Left lung (tissue), 14 donors: ENCODE measurements at places on chromosomes 16 and 17. TPM values are rescaled to one million over a fixed set of nuclear protein-coding genes. Genes with fewer than 3 reads are reported as not detected.

DNA sequence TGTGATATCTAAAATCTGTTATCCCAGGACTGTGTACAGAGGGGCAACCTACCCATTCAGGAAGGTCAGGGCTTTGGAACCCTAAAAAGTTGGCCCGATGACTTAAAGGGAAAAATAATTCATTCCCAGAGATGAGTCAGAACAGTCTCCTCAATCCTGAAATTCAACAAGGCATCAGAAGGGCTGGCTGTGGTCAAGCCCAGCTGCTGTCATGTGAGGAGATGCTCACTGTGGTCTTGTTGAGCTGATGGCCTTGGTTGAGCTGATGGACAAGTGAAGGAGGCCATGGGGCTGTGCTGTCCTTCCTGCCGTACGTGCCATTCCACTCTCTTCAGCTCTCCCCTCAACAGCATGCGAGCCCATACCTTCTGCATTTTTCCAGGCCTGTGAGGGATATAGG is 20.9 kb upstream of the DRG2 start:
- no peak for DNase-seq

DNA sequence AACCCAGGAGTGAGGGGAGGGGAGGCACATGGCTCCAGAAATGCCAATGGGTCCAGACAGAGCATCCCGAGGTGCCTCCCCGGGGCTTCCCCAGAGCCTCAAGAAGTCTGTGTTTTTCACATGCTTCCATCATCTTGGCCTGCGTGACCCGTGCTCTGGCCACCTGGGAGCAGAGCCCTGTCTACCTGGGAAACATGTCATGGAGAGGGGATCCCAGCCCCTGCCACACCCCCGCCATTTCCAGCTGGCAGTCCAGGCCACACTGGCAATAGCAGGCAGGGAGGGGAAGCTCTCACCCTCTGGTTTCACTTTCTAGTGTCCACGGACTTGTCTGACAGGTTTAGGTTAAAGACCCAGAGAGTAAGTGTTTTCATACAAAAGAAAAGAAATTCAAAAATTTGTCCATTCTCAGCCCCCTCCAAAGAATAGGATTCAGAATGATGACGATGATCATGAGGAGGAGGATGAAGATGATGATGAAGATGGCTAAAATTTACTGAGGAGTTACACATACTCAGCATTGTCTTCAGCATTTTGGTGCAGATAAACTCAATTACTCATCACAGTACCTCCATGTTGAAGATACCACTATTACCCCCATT is 9.0 kb downstream of the SMIM5 start:
- no peak for DNase-seq

- no peak for DNase-seq
Measured at GRCh38 chr16:12294471-12294870, 317.9 kb downstream of the SNX29 start.

- DNase-seq: no peak
Measured at GRCh38 chr16:24132797-24133155, 123.4 kb upstream of the CACNG3 start.

DNA sequence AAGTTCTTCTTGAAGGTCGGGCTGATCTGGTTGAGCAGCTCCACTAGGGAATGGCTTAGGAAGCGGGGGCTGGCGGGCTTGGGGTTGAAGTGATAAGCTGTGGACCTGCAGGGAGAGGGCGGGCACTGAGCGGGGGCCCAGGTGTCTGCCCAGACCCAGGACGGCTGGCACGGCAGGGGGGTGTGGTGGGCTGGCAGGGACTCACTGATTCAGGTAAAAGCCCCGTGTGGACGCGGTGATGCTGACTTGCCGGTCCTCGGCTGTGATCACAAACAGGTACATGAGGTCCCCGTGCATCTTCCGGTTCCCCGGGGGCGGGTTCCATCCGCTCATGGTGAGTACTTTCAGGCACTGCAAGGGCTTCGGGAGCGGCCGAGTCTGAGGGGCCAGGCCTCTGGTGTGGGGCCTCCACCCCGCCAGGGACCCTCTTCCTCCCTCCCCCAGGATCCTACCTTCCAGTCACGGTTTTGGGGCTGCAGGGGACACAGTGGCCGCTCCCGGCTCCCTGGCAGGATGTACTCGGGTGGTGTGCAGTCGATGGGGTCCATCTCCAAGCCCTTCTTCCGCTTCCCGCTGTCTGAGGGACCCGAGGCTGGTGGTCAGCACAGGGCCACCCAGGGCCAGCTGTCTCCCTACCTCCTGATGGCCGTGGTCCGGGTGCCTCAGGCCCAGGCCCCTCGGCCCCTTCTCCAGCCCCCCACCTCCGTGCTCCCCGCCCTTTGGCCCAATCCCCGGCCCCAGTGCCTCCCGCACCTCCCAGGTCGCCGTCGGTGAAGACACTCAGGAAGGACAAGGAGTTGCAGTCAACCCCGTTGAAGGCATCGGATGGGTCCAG is 10.2 kb downstream of the CLUH start:
- DNase-seq: peak; percentile 76

DNA sequence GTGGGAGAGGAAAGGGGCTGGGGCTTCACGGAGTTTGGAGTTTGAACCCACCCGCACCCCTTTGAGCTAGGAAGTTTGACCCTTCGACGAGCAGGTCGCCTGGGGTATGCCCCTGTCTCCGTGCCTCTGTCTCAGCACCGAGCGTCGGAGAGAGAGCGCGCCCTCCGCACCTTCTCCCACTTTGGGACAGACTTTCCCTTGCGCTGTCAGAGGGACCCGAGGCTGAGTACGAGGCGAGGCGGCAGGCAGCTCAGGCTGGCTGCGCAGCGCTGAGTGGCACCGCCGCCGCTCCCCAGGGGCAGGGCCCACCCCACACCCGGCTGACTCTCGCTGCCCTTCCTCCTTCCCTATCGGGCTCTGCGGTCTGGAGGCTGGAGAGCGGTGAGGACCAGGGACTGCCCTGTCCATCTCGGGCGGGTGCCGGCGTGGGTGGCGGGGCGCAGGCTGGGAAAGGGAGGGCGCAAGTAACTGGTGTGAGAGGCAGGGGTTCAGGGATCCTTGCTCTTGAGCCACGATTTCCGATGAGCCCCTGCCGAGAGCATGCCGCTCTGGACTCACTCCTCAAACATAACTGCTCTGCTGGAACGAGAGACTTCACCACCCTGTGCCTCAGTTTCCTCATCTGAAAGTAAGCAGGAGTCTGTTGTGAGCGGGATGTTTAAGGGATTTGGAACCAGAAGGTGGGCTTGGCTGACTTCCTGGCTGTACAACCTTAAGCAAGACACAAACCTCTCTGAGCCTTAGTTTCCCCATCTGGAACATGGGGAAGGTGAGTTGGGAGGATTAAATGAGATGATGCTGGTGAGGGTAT is 981 bp downstream of the BEAN1 start:
- DNase-seq: no peak

The UBE2O gene
- total RNA-seq: 23.2 TPM

The MYH1 gene
- 0.20 TPM for total RNA-seq
